GM04503 (cell line): ENCODE measurements at places on chromosomes 3 and 15.

DNA sequence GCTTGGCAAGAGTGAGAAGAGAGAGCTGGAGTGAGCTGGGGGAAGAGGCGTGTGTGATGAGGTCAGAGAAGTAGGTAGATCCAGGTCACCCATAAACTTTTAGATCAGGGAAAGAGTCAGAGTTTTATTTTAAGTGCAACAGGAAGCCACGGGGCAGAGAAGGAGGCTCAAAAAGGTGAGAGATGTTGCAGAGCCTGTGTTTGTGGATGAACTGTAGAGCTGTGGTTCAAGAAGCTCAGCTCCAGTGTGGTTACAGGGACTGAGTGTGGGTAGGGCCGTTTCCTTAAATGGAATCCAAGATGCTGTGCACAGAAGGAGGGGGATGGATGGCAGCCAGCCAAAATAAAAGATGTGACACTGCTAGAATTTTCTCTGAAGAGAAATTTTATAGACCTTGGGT lies 337.2 kb downstream of the SATB1 start:
- no peak for DNase-seq

DNA sequence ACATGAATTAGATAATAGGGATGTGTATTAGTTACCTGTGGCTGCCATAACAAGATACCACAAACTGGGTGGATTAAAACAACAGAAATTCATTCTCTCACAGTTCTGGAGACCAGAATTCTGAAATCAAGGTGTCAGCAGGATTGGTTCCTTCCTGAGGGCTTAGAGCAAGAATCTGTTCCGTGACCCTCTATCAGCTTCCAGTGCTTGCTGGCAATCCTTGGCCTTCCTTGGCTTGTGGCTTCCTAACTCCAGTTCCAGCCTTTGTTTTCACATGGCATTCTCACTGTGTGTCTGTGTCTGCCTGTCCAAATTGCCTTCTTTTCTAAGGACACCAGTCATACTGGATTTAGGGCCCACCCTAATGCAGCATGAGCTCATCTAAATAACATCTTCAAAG lies 94.4 kb upstream of the NR2E3 start:
- DNase-seq = no peak

DNA sequence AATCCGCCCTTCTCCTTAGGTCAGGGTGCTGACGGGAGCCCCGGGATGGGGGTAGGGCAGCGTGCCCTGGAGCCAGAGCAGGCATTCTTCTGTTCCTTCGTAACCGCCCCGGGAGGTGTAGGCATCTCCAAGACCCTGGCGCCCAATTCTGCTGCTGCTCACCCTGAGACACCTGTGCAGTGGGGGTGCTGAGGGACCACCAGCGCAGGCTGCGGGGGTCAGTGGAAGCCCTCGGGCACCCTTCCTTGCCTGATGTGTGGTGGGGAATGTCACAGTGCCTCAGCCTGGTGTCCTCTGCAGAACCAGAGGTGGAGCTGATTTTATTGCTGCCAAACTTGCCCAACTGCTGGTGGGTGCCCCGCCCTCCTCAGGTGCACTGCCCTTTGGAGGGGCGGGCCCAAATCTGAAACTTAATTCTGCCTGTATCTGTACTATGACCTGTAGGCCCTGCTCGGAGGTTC lies 7.3 kb downstream of the CSK start:
- no peak for DNase-seq

- DNase-seq = peak; percentile 25
These were observed 320.2 kb upstream of the TBC1D5 start for GRCh38 chr3:18062657-18063025.

- DNase-seq = no peak
These were observed 273.9 kb upstream of the LRTM1 start for GRCh38 chr3:55201779-55202178.

GRCh38 chr3:141540531-141540930 lies 53.7 kb downstream of the RASA2 start:
- no peak for DNase-seq

DNA sequence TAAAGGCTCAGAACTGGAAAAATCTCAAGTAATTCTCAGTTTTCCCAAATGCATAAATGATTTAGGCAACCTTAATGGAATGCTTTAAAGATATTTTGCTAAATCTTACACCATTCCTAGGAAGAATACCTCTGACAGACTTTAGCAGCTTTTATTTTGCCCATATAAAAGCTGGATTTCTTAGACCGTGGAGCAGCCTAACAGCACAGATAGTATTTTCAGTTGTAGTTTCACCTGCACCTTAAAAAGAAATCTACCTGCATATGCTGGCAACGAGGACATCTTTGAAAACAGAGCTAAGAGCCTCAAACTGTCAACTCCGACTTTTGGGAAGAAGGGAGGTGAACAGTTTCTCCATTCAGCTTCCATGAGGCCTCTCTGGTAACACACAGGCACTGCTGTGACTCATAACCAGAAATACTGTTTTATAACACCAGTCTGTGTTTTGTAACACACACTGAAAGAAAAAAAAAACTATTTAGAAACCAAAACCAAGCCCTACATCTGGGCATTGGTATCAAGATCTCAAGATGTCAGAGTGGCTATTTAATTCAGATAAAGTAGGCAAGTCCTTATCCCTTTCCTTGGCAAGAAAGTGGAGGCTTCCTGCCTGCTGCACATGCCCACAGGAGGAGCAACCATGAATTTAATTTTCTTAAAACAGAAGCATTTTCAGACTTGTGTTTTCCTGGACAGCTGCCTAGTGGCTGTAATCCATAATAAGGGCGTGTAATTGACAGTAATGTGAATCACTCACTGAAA lies 181.5 kb upstream of the ICE2 start:
- DNase-seq = peak; percentile 74
